B cell (primary cell): ENCODE measurements at places on chromosomes 5 and 9. TPM values are rescaled to one million over a fixed set of nuclear protein-coding genes. Genes with fewer than 3 reads are reported as not detected.

DNA sequence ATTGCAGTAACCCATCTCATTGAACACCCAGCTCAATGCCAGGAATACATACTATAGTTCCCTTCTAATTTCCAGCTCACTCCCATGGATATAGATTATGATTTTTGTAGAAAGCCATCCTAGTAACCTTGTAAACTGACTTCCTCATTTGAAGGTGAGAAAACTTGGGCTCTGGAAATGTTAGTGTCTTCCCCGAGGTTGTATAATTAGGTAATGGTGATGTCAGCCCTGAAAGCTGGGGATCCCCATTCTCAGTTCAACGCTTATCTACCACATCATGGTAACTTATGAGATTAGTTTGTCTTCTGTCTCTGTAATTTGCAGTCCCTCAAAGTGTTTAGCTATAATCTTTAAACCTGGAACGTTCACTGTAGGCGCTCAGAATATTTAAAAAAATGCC, 34.6 kb upstream of the PTCH1 start:
- no peak for DNase-seq

SPATA31D4 gene
- not detected in 2 replicates for total RNA-seq

PCDHA8 gene
- not detected in 2 replicates for total RNA-seq

DBH gene
- not detected in 2 replicates for total RNA-seq

DNA sequence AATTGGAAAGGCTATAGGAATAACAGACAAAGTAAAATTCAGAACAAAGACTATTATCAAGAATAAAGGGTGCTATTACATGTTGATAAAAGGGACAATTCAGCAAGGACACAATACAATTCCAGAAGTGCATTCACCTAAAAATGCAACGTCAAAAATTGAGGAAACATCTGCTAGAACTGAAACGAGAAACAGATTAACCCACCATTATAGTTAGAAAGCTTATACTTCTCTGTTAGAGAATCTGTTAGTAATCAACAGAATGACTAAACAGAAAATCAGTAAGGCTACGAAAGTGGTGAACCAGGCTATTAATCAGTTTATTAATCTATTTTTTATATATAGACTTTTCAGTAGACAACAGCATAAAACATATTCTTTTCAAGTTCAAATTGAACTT, 14.8 kb downstream of the FCN1 start:
- DNase-seq: no peak

EPB41L4B gene
- total RNA-seq: 2.5 and 2.9 TPM in 2 replicates

GRCh38 chr9:75974016-75974766, 83.7 kb downstream of the PCSK5 start:
- no peak for DNase-seq

- DNase-seq: no peak
Measured at GRCh38 chr9:79719989-79720388, 148.2 kb downstream of the TLE4 start.

MAMDC2 gene
- not detected in 2 replicates for total RNA-seq

GRCh38 chr5:88819301-88819999, 63.5 kb downstream of the MEF2C start:
- peak; percentile 40 for DNase-seq

GRCh38 chr5:41218929-41219657, 5.8 kb upstream of the C6 start:
- DNase-seq: no peak

DNA sequence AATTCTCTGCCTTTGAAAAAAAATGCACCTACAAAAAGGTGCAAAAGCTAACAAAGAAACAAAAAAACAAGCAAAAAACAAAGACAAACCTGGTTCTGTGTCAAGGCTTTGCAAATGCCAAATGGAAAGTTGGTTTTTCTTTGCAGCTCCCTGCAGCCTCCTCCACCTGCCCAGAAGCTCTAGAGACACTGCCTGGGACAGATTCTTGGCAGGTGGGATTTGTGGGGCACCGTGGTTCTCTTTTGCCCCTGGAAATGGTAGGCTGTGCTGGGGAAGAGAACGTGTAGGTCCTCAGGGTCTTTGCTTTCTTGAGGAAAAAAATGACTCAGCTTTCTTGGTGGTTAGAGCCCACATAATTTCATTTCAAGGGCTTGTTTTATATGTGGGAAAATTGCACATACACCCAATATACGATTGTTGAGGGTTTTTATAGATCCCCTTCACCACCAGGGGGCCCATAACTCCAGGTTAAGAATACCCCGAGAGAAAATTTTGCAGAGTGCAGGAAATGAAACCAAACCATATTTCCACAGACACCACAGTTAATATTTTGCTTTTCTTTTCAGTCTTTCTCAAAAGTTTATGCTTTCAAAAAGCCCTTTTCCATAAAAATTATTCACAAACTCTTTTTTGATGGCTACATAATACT, 58.7 kb downstream of the NXNL2 start:
- DNase-seq: peak; percentile 64

- DNase-seq: no peak
Measured at GRCh38 chr5:71974622-71975021, 132.7 kb upstream of the MAP1B start.

DNA sequence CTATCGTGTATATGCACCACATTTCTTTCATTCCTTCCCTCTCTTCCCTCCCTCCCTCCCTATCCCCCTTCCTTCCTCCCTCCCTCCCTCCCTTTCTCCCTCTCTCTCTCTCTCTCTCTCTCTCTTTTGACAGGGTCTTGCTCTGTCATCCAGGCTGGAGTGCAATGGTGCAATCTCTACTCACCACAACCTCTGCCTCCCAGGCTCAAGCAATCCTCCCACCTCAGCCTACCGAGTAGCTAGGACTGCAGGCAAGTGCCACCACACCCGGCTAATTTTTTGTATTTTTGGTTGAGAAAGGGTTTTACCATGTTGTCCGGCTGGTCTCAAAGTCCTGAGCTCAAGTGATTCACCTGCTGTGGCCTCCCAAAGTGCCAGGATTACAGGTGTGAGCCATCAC, 1.1 kb upstream of the ANKS6 start:
- no peak for DNase-seq

SPATA6L gene
- total RNA-seq: 1.2 and 1.7 TPM in 2 replicates

DNA sequence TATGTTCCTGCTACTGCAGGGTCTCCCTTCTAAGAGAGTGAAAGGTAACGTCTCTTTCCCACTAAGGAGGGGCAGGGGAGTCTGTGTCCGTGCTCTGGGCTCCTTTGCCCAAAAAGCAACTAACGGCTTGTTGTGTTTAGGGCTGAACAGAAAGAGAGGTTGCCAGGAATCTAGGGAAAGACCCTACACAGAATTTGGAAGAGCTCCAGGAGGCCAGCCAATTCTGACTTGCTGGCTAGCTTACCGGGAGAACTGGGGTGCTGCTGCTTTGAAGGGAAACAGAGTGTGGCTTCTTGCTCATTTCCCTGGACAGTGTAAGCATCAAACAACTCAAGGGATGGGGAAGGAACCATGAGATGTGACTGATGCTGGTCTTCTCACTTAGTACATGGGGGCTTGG, 176.1 kb downstream of the GADD45G start:
- DNase-seq: no peak

DNA sequence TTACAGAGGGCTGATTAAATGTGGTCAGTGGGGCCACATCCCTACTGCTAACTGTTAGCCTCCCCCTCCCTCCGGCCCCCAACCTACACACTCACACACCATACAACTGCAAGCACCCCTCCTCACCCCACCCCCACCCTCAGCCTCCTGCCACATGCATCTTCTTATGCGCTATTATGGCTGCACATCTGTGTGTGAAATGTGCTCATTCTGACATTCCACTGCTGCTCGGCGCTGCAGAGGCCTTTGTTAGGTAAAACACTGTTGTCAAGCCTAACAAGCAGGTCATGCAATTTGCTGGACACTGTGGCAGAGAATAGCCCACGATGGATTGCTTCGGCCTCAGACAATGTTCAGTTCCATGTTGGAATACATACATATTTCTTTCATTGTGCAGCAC, 173.6 kb downstream of the NR2F1-AS1 start:
- no peak for DNase-seq

KIF24 gene
- 0.79 and 0.87 TPM in 2 replicates for total RNA-seq

DNA sequence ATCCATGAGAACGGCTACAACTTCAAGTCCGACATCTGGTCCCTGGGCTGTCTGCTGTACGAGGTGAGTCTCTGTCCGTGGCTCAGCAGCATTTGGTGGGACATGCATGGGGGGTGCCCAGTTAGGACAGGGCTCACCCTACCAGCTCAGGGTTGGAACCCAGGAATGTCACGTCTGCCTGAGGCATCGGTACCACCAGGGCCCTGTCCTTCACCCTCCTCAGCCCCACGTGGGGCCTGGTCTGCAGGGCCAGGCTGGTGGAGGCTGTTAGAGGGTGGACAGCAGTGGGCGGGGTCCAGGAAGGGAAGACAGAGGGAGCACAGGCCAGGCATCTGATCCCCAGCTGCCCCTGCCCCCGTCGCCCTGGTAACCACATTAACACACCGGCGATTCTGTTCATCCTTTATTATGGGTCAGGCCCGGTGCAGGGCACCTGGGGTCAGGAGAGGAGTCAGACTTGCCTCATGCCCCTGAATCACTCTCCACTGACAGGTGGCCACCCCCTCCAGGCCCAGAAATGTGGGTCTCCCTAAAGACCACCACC, 75.6 kb downstream of the PSMB7 start:
- DNase-seq: no peak

DNA sequence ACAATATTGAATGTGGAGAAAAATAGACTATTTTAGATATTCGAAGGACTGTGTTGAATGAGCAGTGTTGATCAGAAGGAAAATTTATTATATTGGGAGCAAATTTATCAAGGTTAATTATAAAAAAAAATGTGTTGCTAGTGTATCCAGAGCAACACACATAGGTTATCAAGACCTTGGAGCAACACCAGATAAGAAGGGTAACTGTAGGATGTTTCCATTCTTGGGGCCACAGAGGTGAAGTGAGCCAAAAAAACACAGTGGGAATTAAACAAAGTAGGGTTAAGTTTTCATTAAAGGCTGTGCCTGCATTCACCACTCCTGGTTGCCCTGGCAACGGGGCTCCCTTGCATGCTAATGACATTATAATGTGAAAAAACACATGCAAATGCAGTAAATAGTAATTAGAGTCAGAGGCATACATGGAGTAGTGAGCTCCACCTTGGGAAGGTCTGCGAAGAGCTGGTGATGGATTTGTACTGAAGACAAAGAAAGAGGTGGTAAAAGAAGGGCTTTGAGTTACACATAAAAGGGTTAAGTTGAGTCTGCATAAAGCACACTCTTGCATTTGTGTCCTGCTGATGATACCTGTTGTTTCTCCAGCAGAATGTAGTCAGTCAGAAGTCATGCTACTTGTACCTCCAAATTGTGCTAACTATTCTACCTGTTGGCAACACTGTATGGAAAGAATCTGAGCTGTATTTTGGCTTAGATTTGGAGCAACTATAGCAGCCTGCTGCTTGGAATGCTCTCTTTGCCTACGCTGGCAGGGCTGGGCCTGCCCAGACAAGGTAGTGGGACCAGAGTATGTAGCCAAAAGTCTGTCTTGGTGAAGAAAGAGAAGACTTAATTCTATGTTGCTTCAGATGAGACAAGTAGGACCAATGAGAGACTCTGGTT, 59.6 kb downstream of the ATG10 start:
- DNase-seq: no peak

DCAF12 gene
- total RNA-seq: 1.9 and 2.3 TPM in 2 replicates

- no peak for DNase-seq
Measured at GRCh38 chr5:136018814-136019783, 9.7 kb upstream of the TGFBI start.

DNA sequence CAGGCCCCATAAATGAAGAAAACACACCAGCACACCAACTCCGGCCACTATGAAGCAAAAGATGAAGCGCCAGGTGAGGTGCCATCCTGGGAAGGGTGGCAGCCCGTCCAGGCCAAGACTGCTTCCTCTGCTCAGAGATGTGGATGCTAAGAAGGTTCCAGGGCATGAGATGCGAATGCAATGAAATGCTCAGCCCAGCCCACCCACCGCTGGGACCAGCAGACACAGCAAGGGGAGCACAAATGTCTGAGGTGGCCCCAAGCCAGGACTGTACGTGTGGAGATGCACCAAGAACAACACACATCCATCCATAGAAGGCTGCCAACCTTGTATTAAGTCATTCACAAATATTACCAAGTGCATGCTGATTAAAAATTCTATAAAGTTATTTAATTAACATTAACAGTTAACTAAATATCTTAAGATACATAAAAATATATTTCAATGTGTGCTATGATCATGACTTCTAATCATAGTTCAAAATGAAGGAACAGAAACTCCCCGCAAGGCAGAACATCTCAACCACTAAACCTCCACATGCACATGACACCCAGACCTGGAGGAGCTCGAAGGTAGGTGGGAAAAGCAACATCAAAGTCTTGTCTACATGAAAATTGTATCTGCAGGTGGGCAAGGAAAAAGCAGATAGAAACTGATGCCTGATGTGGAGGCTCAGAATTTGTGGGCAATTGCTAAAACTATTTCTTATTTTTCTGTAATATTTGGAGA, 43.7 kb downstream of the BICD2 start:
- peak; percentile 64 for DNase-seq

FCN1 gene
- total RNA-seq: 2.1 and 2.2 TPM in 2 replicates
